ENCODE measurements at places on chromosomes 16 and 17.

DNA sequence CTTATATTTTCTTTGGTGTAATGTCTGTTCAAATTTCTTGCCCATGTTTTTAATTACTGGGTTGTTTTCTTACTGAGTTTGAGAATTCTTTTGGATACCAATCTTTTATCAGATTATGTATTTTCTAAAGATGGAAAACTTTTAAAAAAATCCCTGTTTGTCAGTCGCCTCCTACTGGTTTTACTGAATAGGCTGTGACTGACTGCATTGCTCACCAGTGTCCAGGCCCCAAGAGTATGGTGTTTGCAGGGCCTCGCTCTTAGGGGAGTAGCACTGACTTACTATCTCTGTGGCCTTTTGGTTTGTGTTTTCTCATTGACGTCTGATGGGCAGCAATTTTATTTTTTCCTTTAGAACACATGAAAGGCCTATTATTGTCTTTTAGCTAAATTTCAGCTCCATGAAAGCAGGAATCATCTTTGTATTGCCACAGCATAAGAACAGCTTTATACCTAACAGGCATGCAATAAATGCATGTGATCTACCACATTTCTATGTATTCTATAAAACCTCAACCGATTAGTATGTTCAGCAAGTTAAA is 188.4 kb downstream of the AATF start:
- DNase-seq = no peak

DNA sequence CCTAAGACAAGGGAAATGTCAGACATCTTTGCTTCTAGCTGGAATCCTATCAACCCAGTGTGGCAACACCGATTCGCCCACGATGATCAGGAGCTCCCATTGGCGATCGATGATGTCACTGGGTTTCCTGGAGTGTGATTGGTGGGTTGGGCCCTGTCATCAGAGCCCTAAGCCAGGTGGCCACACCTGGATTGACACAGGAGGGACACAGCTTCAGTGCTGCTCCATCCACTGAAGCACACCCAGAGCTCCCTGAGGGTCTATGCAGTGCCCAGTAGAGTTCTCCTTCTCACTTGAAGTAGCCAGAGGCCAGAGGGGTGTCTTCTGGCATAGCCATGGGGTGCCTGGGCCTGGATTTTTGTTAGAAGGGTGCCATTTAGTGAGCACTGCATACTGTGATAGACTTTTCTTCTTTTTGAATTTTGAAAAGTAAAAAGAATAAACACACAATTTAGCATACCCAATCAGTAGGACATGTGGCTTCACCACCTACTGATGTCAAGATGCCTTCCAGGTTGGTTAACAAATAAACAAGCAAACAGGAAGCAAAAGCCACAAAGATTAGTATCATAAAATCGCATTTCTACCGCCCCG is 77.6 kb downstream of the CMIP start:
- DNase-seq = peak; percentile 74

GRCh38 chr17:82060614-82061013 is 5.0 kb downstream of the DUS1L start:
- no peak for DNase-seq

DNA sequence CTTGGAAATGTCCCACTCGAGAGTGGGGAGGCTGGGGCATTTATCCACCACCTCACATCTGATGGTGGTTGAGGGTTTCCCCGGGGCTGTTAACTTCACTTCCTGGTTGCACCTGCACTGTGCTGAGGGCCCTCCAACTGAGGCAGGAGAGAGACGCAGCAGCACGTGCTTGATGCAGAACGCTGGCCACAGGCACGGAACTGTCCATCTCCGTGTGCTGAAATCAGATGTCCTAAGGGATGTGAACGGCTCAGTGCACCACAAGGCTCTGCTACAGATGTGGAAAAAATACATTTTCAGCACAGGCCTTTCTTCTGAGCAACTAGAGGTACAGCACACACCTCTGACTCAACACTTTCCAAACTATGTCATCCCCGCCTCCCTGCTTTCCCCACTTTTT is 114.8 kb upstream of the C16orf82 start:
- DNase-seq = no peak
